GM23248 (cell line): ENCODE measurements at places on chromosomes 11 and 22.
A peak's percentile ranks its signal among the peaks of the same experiment; 100 is the strongest.

DNA sequence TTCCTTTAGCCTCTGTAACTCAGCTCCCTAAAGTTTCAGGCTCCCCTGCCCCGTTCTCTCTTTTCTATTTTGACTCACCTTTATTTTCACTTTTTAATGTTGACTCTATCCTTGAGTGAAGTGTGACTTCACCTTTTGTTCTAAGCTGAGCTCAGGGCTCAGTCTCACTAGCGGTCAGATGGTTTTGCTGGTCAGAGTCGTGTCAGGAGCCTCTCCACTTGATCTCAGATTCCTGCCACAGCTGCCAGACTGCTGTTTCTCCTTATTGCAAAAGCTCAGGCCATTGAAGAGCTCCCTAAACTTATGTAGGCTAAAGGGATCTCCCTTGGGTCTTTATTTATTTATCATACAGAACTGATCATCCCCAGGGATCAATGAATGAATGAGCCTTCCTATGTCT is 13.7 kb upstream of the POU2AF2 start:
- no peak overlapping the region for H3K27ac ChIP-seq
- DNase-seq, result no peak
- no peaks in the 10 kb centered on the region for H3K4me1 ChIP-seq

DNA sequence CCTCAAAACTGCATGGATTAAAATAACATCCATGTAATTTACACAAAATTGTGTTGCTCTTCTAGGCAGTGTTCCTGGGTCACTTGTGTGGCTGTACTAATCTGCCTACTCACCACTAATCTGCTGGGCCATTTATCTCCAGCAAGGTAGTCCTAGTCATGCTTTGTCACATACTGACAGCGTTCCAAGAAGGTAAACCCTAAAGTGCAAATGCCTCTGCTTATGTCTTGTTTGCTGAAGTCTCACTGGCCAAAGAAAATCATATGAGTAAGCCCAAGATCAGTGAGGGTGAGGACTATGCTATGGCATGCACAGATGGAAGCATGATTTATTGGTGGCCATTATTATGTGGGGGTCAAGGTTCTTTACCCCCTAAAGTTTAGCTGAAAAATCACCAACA is 630.2 kb upstream of the LUZP2 start:
- DNase-seq, result peak; percentile 40
- H3K4me1 ChIP-seq, result peaks cover 20% of the 10 kb centered on the region
- H3K27ac ChIP-seq, result peak overlapping the region; percentile 64; the same call in 1 of the 2 replicates
- H3K4me3 ChIP-seq, result no peak overlapping the region
- H3K27me3 ChIP-seq, result no peaks in the 10 kb centered on the region

DNA sequence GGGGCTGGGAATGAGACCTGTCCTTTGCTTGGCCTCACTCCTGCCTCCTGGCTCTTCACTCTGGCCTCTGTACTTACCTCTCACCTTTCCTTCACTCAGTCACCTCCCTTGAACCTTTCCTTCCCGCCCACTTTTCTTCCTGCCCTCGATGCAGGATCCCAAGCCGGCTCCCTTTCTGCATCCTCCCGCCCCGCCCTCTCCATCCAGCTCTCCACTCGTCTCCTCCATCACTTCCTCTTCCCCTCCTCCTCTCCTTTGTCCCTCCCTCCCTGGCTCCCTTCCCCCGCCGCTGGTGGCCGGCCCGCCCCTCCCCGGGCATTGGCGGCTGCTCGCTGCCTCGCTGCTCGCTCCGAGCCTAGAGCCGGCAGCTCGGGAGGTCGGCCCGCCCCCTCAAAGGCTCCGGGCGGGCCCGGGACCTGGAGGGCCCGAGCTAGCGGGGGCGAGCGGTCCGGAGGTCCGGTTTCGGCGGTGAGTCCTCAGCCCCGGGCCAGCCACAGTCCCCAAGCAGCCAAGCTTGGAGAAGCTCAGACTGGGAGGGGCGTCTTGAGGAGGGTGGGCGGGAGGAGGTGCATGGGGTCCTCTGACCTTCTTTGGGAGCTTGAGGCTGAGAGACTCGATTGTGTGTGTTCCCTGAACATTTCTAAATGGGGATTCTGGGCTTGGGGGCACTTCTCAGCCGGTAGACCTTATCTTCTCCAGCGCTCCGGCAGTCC is 13.8 kb downstream of the PHLDB1 start:
- peak overlapping the region; percentile 78 for H3K4me3 ChIP-seq
- peaks cover 71% of the 10 kb centered on the region for H3K4me1 ChIP-seq
- H3K36me3 ChIP-seq, result peaks cover 16% of the 10 kb centered on the region
- DNase-seq, result peak; percentile 91

- no peak for DNase-seq
- no peaks in the 10 kb centered on the region for H3K36me3 ChIP-seq
- H3K4me3 ChIP-seq, result no peak overlapping the region
- no peaks in the 10 kb centered on the region for H3K27me3 ChIP-seq
- no peaks in the 10 kb centered on the region for H3K4me1 ChIP-seq
Measured at GRCh38 chr11:32847511-32847910, 17.8 kb downstream of the PRRG4 start.

DNA sequence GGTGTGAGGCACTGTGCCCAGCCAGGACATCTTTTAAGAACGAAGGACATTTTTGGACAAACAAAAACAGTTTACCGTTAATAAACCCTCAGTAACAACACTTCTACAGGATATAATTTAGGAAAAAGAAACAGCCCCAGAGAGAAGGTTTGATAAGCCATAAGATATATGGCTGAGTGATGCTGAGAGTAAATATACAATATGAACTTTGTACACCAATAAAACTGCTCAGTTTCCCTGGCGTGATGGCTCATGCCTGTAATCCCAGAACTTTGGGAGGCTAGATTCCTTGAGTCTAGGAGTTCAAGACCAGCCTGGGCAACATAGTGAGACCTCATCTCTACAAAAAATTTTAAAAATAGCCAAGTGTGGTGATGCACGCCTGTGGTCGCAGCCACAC is 11.9 kb upstream of the BBS1 start:
- H3K27ac ChIP-seq, result no peak overlapping the region
- H3K4me1 ChIP-seq, result no peaks in the 10 kb centered on the region
- no peak overlapping the region for H3K4me3 ChIP-seq
- DNase-seq, result no peak

- H3K36me3 ChIP-seq, result no peaks in the 10 kb centered on the region
- no peak overlapping the region for H3K27ac ChIP-seq
- H3K27me3 ChIP-seq, result no peaks in the 10 kb centered on the region
- no peak for DNase-seq
- peaks cover 5% of the 10 kb centered on the region; the same call in 1 of the 2 replicates for H3K4me1 ChIP-seq
Measured at GRCh38 chr11:46574656-46575055, 19.2 kb downstream of the AMBRA1 start.

- H3K27ac ChIP-seq, result no peak overlapping the region
- peaks cover 28% of the 10 kb centered on the region for H3K4me1 ChIP-seq
- no peak for DNase-seq
- no peaks in the 10 kb centered on the region for H3K36me3 ChIP-seq
- no peak overlapping the region for H3K4me3 ChIP-seq
- H3K27me3 ChIP-seq, result no peaks in the 10 kb centered on the region; the same call in 1 of the 2 replicates
Measured at GRCh38 chr11:59710136-59710847, 3.4 kb downstream of the OR10V1 start.

DNA sequence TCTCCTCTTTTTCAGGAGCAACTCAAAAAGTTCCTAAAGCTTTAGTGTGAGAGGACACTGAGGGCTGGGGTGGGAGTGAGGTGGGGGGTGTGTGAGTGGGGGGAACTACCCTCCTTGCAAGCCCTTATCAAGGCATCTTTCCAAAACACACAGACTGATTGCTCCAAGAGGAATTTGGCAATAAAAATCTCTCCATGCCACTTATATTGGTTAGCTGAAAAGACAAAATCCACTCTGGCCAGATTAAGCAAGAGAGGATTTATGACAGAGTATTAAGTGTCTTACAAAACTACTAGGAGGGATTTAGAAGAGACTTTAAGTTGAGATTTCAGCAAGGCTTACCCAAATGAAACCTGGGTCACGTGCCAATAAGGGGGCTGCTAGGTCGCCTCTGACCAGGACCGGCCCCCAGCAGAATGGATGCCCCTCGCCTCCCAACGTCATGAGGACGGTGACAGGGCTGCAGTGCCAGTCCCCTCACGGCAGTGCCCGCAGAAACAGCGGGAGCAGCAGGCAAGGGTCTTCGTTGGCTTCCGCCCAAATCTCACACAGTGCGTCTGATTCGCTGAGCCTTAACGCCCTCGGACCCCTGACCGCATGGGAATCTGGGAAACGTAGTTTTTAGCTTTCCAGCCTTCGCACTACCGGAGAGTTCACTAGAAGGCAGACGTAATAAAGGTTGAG is 22.1 kb upstream of the CTR9 start:
- peaks cover 42% of the 10 kb centered on the region for H3K4me1 ChIP-seq
- DNase-seq, result peak; percentile 57
- H3K27me3 ChIP-seq, result no peaks in the 10 kb centered on the region
- H3K36me3 ChIP-seq, result no peaks in the 10 kb centered on the region
- H3K27ac ChIP-seq, result no peak overlapping the region

GRCh38 chr11:49221112-49221511 is 12.7 kb upstream of the FOLH1 start:
- DNase-seq, result no peak
- H3K36me3 ChIP-seq, result no peaks in the 10 kb centered on the region
- no peak overlapping the region for H3K27ac ChIP-seq
- H3K27me3 ChIP-seq, result no peaks in the 10 kb centered on the region
- no peak overlapping the region for H3K4me3 ChIP-seq
- H3K4me1 ChIP-seq, result no peaks in the 10 kb centered on the region

- H3K27ac ChIP-seq, result no peak overlapping the region
- H3K36me3 ChIP-seq, result no peaks in the 10 kb centered on the region
- no peak overlapping the region for H3K4me3 ChIP-seq
- H3K27me3 ChIP-seq, result no peaks in the 10 kb centered on the region
Measured at GRCh38 chr11:11476499-11476898, 123.4 kb upstream of the CSNK2A3 start.

GRCh38 chr11:43644621-43645299 is 35.8 kb upstream of the HSD17B12 start:
- H3K36me3 ChIP-seq, result no peaks in the 10 kb centered on the region
- H3K27ac ChIP-seq, result peak overlapping the region; percentile 23
- peaks cover 8% of the 10 kb centered on the region; the same call in 1 of the 2 replicates for H3K4me1 ChIP-seq
- DNase-seq, result peak; percentile 54
- peak overlapping the region; percentile 94 for H3K4me3 ChIP-seq

GRCh38 chr11:6326303-6326702 is 6.0 kb upstream of the CAVIN3 start:
- H3K4me1 ChIP-seq, result peaks cover 28% of the 10 kb centered on the region
- no peak for DNase-seq
- no peaks in the 10 kb centered on the region for H3K36me3 ChIP-seq
- H3K27ac ChIP-seq, result no peak overlapping the region

- no peak overlapping the region for H3K27ac ChIP-seq
- H3K4me3 ChIP-seq, result no peak overlapping the region
- no peaks in the 10 kb centered on the region for H3K36me3 ChIP-seq
- peaks cover 2% of the 10 kb centered on the region; the same call in 1 of the 2 replicates for H3K27me3 ChIP-seq
- H3K4me1 ChIP-seq, result peaks cover 12% of the 10 kb centered on the region
- peak; percentile 76 for DNase-seq
Measured at GRCh38 chr11:443542-444199, 1.9 kb upstream of the ANO9 start.

- no peak overlapping the region for H3K27ac ChIP-seq
- no peak overlapping the region for H3K4me3 ChIP-seq
- no peaks in the 10 kb centered on the region for H3K27me3 ChIP-seq
- DNase-seq, result no peak
Measured at GRCh38 chr11:17764446-17765218, 30.1 kb downstream of the KCNC1 start.

DNA sequence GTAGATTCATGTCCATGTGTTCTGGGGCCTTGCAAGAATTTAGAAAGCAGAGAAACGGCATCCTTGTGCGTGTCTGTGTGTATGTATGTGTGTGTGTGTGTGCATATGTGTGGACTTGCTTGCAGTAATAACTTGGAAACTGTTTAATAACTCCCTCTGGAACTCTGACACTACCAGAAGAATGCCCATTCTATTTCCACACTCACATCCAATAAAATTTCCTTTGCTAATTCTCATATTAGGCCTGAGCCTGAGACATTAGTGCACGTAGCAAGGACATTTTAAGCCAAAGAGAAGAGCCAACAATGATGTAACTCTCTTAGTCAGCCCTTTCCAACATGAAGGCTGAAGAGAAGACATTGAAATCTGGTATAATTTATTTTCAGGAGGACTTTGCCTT is 3.2 kb downstream of the OR4D6 start:
- no peak overlapping the region for H3K27ac ChIP-seq
- H3K4me1 ChIP-seq, result peaks cover 11% of the 10 kb centered on the region; the same call in 1 of the 2 replicates
- no peaks in the 10 kb centered on the region for H3K36me3 ChIP-seq
- DNase-seq, result no peak
- no peak overlapping the region for H3K4me3 ChIP-seq
- H3K27me3 ChIP-seq, result no peaks in the 10 kb centered on the region

GRCh38 chr11:15901790-15902189 is 454.6 kb downstream of the SOX6 start:
- H3K4me3 ChIP-seq, result no peak overlapping the region
- no peak for DNase-seq
- no peaks in the 10 kb centered on the region for H3K36me3 ChIP-seq
- no peaks in the 10 kb centered on the region for H3K4me1 ChIP-seq
- no peaks in the 10 kb centered on the region for H3K27me3 ChIP-seq
- no peak overlapping the region for H3K27ac ChIP-seq

DNA sequence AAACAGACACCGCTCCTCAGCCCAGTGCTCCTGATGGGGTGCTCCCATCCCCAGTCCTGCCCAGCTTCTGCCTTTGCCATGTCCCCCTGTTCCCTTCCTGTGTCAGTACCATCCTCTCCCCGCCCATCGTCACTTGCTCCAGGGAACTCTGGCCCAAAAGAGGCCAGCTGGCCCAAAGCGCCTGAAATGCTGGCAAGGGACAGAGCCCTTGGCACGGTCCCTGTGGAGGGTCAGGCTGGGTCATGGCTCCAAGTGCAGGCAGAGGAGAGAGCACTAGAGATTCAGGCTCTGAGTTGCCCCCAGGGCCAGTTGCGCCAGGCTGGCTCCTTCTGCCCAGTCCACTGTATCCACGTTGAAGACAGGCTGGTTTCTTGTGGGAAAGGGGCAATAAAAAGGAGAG is 8.4 kb upstream of the HDHD5 start:
- no peak for DNase-seq
- no peaks in the 10 kb centered on the region for H3K27me3 ChIP-seq
- no peaks in the 10 kb centered on the region for H3K36me3 ChIP-seq
- no peak overlapping the region for H3K27ac ChIP-seq
- no peaks in the 10 kb centered on the region for H3K4me1 ChIP-seq
- no peak overlapping the region for H3K4me3 ChIP-seq

DNA sequence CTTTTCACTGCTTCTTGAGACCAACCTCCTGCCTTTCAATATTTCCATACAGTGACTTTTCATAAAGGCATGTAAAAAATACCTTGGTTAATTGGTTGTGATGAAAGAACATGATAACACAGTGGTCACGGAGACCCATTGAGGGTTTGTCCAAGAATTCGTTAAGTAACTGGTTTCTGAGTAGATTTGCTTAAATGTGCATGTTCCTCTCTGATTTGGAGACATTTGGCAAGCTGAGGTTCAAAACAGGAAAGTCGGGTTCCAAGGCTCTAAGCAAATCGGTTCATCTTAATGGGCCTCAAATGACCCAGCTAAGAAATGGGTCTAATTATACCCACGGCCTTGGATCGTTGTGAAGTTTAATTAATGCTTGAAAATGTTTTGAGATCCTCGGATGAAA is 36.9 kb upstream of the CCND1 start:
- no peak overlapping the region for H3K27ac ChIP-seq
- H3K4me3 ChIP-seq, result no peak overlapping the region
- no peaks in the 10 kb centered on the region for H3K36me3 ChIP-seq
- H3K4me1 ChIP-seq, result 0 out of 2 replicates have a peak, but pooled peaks cover 4% of the 10 kb centered on the region
- no peaks in the 10 kb centered on the region for H3K27me3 ChIP-seq

- H3K4me3 ChIP-seq, result no peak overlapping the region
- H3K27me3 ChIP-seq, result peaks cover 67% of the 10 kb centered on the region
- DNase-seq, result no peak
Measured at GRCh38 chr11:134278356-134278755, 2.2 kb downstream of the GLB1L3 start.

- H3K36me3 ChIP-seq, result no peaks in the 10 kb centered on the region
- peaks cover 31% of the 10 kb centered on the region for H3K4me1 ChIP-seq
- H3K4me3 ChIP-seq, result no peak overlapping the region
- no peak overlapping the region for H3K27ac ChIP-seq
- peak; percentile 34 for DNase-seq
- H3K27me3 ChIP-seq, result no peaks in the 10 kb centered on the region
Measured at GRCh38 chr11:110759972-110760381, 47.7 kb upstream of the ARHGAP20 start.
